NCI-H1105 treated with DMSO at 0.1 percent for 48 hours (cell line): ENCODE measurements at places on chromosomes 6 and 20.

DNA sequence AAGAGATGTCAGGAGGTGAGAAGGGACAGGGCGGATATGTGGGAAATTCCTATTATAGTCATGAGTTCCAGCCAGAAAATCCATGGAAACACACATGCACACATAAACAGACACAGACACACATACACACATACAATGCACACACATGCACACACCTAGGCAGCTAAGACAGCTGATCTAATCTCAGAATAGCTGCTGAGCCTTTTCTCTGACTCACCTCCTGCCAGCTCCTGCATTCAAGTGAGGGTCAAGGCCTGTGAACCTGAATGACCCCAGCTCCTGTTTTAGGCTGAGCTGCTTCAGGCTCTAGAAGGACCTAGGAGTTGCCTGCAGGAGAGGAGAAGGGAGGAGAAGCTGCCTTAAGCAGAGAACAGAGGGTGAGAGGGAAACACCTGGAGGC lies 21.6 kb upstream of the RAET1L start:
- DNase-seq, result no peak

GRCh38 chr20:16100111-16100510 lies 473.1 kb downstream of the KIF16B start:
- no peak for DNase-seq

- peak; percentile 55 for DNase-seq
These were observed 373.5 kb upstream of the BTBD3 start for GRCh38 chr20:11544029-11544678.

DNA sequence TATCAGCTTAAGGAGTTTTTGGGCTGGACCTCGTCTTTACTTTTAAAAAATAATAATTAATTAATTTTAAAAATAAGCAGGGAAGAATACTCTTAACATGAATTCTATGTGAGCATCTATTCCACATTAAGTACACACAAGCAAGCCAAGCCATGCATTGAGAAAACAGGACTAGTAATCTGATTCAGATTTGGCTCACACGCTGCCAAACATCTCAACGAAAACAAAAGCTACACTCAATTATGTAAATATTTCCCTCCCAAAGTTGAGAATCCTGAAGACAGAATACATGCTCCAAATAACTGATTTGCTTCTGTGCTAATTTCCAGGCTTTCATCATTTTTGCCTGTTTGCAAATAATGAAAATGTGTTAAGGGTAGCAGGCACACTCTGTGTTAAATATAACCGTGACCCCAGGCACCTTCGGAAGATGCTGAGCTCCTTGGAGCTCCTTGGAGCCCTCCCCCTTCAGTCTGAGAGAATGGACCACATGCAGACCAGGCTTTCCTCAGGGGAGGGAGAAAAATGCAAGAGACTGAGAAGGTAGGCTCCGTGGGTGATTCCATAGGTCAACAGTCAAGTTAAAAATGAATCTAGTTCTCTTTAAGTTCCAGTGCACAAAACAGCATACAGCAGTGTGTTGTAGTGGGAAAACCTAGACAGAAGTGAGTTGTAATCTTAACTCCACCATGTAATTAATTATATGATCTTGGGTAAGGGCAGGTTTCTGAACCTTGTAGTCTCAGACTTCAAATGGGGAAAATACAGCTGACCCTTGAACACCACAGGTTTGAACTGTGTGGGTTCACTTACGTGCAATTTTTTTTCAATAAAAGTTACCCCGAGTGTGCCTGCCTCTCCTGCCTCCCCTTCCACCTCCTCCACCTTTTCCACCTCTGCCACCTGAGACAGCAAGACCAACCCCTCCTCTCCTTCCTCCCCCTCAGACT lies 161.3 kb upstream of the RREB1 start:
- no peak for DNase-seq

DNA sequence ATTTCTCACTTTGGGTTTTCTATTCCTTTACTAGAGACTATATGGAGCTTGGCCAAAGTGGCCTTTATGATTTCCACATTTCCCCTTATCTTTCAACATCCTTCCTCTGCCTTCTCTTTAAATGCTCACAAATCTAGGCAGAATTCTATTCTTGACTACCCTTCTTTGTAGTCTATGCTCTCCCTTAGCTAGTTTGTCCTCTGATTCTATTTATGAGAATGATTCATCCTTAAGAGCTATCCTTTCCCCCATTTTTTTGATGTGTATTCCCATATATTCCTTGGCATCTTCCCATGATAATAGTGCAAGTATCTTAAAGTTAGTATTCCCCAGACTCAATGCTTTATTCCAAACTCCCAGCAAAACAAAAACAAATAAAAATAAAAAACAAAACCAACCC lies 53.1 kb downstream of the IL20RA start:
- no peak for DNase-seq

DNA sequence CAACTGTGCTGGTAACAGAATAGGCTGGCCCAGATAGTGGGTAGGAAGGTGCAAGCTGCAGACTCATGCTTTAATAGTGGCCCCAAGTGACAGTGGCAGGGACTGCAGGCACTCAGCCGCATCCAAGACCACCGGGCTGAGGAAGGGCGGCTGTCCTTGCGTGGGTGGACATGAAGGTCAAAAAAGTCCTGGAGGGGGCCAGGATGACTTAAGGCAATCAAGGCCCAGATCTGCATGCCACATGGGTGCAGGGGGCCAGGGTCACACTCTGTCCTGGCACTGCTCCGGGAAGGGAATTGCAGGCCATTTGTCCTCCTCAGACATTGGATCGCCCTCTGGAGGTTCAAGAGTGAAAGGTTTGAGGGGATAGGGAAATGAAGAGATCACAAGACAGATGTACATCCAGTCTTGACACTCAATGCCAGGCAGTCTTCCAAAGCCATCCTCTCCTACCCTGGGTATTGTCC lies 10.4 kb upstream of the VNN2 start:
- no peak for DNase-seq

- DNase-seq, result no peak
These were observed 1.0 kb downstream of the SYNE1 start for GRCh38 chr6:152636021-152636608.

DNA sequence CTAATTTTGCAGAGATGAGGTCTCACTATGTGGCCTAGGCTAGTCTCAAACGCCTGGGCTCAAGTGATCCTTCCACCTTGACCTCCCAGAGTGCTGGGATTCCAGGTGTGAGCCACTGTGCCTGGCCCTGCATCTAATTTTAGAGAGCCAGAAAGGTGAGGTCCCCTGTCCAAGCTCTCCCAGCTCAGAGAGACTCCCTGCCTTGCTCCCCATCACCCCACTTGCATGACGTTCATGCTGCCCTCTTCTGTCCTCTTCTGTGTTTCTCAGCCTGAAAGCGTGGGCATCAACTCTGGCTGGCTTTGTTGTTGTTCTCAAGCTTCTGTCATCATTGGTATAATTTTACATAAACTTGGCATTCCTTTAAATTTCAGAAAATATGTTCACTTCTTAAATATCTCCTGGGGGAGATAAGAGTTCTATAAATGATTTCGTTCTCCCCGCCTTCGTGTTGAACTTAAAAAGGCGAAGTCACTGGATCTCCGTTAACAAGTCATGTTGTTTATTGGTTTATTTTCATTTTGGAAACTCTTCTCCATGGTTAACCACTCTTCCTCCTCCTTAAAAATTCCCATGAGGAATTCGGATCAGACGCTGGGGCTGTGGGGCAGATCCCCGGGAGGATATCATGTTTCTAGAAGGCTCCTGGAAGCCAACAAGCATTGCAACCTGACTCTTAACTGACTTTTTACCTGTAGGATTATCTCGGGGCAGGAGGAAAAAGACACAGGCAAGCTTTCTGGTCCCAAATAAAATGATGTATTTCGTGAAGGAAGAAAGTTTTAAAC lies 13.2 kb upstream of the PARD6B start:
- DNase-seq, result no peak

- no peak for DNase-seq
These were observed 5.7 kb upstream of the SASH1 start for GRCh38 chr6:148336901-148337300.

DNA sequence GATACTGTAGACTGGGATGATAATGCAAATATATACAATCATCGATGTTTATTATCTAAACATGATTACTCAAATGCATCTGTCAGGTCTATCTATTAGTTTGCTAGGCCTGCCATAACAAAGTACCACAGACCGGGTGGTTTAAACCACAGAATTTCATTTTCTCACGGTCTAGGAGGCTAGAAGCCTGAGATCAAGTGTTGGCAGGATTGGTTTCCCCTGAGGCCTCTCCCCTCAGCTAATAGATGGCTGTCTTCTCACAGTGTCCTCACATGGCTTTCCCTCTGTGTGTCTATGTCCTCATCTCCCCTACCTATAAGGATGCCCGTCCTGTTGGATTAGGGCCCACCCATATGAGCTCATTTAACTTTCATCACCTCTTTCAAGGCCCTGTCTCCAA lies 512.6 kb upstream of the SLC35B3 start:
- DNase-seq, result no peak

GRCh38 chr6:170265655-170266054 lies 25.2 kb downstream of the DLL1 start:
- DNase-seq, result peak; percentile 81

GRCh38 chr6:154457046-154457713 lies 53.3 kb downstream of the CNKSR3 start:
- no peak for DNase-seq

DNA sequence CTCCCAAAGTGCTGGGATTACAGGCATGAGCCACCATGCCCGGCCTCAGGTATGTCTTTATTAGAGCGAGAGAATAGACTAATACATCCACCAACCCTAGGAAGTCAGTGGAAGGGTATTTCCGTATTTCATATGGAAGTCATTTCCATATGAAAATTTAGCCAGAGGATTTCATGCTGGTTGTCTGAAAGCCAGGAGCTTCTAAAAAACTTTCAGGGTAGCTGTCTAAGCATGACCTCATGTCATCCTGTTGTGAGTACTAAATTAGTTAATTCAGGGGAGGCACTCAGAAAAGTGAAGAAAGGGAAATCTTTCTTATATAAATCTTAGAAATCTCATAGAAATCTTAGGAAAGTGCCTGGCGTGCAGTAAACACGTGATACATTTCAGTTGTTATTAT lies 16.5 kb downstream of the SLC52A3 start:
- DNase-seq, result no peak

- no peak for DNase-seq
These were observed 44.2 kb upstream of the SLC9A8 start for GRCh38 chr20:49768204-49769047.

DNA sequence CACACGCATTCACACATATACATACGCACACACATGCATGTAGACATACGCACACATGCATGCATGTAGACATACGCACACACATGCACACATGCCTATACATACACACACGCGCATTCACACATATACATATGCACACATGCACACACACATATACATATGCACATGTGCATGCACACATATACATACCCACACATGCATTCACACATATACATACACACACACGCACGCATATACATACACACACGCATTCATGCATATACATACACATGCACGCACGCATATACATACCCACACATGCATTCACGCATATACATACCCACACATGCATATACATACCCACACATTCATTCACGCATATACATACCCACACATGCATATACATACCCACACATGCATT lies 80.5 kb downstream of the WDR27 start:
- no peak for DNase-seq

DNA sequence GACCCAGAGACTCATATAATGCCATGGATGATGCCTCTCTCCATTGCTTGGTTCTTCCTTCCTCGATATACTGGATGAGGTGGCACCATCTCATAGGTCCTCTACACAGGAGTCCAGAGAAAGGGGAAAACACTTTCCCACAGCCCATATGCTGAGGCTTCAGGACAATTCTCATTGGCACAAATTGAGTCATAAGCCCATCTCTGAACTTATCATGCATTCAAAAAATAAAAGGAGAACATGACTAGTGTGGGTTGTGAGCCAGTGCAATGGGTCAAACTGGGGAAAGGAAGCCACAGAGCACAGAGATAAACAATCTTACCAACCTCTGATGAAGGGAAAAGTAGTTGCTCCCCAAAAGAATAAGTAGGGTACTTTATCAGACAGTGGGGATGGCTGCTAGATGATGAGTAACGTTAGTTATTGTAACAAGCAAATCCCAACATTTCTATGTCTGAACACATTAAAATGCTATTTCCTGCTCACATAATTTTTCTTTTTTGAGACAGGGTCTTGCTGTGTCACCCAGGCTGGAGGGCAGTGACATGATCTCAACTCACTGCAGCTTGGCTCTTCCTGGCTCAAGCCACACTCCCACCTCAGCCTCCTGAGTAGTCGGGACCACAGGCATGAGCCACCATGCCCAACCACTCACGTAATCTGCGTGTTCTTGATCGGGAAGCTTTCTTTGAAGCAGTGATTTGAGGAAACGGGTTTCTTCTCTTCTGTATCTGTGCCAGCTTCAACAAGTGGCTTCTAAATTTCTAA lies 27.0 kb downstream of the SOD2 start:
- no peak for DNase-seq

- DNase-seq, result no peak
These were observed 24.3 kb downstream of the EDEM2 start for GRCh38 chr20:35122756-35123405.

DNA sequence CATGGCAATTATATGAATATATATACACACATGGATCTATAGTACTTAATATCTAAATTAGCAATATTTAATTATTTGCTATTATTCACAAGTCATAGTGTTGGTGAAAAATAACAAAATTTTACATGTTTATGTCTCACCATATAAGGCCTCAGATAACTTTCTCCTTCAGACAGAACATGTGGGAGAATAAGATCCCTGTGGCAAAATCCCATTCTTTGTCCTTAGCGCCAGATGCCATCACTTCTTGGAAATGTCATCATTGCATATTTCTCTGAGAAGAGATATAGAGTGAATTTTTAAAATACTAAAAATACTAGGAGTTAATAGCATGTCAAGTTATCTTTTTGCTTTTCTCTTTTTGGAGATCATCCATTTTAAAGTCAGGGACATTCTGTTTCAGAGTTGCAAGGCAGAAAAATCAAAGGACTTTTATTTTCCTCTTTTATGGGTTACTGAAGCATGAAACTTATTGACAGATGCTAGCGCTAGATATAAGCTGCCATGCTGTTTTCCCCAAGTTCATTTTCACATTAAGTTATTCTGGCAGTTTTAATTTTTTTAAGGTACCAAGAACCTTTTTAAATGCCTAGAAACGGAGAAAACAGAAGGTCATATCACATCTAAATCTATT lies 30.4 kb upstream of the STXBP5 start:
- DNase-seq, result no peak

- DNase-seq, result no peak
These were observed 6.4 kb downstream of the TPMT start for GRCh38 chr6:18148304-18149025.

DNA sequence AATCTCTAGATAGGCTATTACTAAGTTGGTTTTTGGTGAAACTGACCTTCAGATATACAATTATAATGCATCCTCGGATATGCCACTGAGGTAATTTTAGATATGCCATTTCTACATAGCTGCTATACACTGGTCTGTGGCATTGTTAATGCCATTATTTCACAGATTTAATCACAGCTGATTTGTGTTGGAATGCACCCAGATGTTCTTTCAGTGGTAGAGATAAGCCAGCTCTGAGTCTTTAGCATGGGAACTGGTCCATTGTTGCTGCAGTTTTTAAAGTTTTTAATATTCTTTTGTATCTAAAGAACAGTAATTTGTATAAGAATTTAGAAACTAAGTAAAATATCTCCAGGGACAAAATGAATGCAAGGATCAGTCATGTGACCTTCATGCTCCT lies 6.8 kb downstream of the TMX4 start:
- DNase-seq, result no peak

- DNase-seq, result no peak
These were observed 3.2 kb upstream of the HLA-DMB start for GRCh38 chr6:32943864-32944649.

GRCh38 chr6:135493218-135493961 lies 4.2 kb downstream of the AHI1 start:
- no peak for DNase-seq

GRCh38 chr20:5810800-5811422 lies 60.7 kb downstream of the SHLD1 start:
- DNase-seq, result no peak

- DNase-seq, result peak; percentile 54
These were observed 1.2 kb downstream of the PANK2 start for GRCh38 chr20:3890398-3890751.
